Suppressor macrophage (primary cell): ENCODE measurements at places on chromosomes 16 and 17.
A peak's percentile ranks its signal among the peaks of the same experiment; 100 is the strongest.

DNA sequence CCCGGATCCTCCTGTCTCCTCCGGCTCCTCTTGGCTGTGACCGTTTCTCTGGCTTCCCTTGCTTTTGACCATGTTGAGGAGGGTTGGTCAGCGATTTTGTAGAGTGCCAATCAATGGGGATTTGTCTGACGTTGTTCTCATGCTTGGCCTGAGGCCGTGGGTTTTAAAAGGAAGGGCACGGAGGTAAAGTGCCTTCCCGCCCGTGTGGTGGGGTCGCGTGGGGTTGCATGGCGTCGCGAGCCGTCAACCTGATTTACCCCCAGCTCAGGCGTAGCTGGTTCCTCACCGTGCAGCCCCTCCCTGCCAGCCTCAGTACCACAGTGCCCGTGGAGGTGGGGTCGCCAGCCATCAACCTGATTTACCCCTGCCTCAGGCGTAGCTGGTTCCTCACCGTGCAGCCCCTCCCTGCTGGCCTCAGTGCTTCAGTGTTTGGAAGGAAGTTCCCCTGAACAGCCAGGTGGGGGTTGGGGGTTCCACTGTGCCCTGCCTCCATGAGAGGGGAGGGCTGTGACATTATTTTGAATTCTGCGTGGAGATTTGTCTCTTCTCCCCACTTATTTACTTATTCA, 5.0 kb downstream of the TPSAB1 start:
- DNase-seq = no peak

- no peak for DNase-seq
Observed at GRCh38 chr17:17516941-17517720, 20.9 kb upstream of the RASD1 start.

DNA sequence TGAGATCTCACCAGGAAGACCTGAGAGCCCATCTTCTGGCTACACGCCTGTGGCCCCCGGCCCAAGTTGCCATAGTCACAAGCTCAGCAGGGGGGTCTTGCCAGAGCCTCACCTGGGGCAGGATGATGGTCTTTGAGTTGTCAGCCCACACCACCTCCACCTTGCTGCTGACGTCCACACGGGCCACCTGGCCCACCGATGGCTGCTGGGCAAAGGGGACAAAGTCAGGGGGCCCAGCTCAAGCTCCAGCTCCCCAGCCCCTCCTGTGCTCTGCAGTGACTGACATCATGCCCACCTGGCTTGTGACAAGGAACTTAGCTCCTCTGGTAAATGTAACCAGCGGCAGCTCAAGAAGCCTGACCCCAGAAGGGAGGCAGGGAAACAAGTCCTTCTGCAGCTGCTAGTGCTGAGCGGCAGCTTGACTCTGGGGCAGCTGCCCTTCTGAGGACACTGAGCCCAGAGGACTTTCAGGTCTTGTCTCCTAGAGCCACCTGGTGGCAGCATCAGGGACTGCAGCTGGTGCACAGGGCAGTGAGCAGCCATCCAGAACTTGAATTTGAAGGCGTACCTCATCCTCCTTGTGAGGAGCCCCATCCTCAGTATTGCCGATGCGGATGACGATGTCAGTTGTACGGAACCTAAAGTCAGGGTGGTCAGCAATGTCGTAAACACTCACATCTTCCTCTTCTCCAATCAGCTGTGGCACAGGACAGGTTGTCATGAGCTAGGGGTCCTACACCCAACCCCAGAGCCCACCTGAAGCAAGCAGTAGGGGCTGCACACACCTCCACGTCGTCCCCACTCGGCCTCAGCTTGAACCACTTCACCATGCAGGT, 13.5 kb downstream of the SPHK1 start:
- peak; percentile 91 for DNase-seq

- DNase-seq = peak; percentile 91
Observed at GRCh38 chr16:89093602-89094251, at the start of gene ACSF3. ACSF3 (plus strand) TSS chr16:89093852; CDS start chr16:89100682, 6,830 bp downstream.
